ENCODE measurements at places on chromosomes 11 and 22. TPM values are rescaled to one million over a fixed set of nuclear protein-coding genes. Genes with fewer than 3 reads are reported as not detected.

SMIM35 gene
- total RNA-seq, result 0.12 TPM

GLYATL2 gene
- not detected for total RNA-seq

MMP1 gene
- 2,602 TPM for total RNA-seq

SPATA19 gene
- not detected for total RNA-seq

IGF2 gene
- 8.8 TPM for total RNA-seq

CPT1A gene
- total RNA-seq, result 31.9 TPM

PKDREJ gene
- not detected for total RNA-seq

GLB1L3 gene
- not detected for total RNA-seq

APOBEC3G gene
- total RNA-seq, result 10.2 TPM

EFCAB6 gene
- total RNA-seq, result 0.23 TPM

C22orf15 gene
- total RNA-seq, result 0.41 TPM

C11orf52 gene
- 0.18 TPM for total RNA-seq

KDM4D gene
- total RNA-seq, result 0.99 TPM

SLC6A5 gene
- total RNA-seq, result not detected

EMID1 gene
- total RNA-seq, result 12.0 TPM

SLC29A2 gene
- 0.48 TPM for total RNA-seq

KCTD14 gene
- total RNA-seq, result 2.0 TPM

TMEM151A gene
- 0.58 TPM for total RNA-seq

CRYBB2 gene
- 1.1 TPM for total RNA-seq

MPPED2 gene
- not detected for total RNA-seq
